ENCODE measurements at places on chromosomes 16 and 17. TPM values are rescaled to one million over a fixed set of nuclear protein-coding genes. Genes with fewer than 3 reads are reported as not detected.

Gene SLC47A1
- 2.2 TPM for total RNA-seq

Gene ADAD2
- 0.19 TPM for total RNA-seq

Gene PRR29
- total RNA-seq, result not detected

Gene B4GALNT2
- total RNA-seq, result not detected

Gene KRT27
- not detected for total RNA-seq

DNA sequence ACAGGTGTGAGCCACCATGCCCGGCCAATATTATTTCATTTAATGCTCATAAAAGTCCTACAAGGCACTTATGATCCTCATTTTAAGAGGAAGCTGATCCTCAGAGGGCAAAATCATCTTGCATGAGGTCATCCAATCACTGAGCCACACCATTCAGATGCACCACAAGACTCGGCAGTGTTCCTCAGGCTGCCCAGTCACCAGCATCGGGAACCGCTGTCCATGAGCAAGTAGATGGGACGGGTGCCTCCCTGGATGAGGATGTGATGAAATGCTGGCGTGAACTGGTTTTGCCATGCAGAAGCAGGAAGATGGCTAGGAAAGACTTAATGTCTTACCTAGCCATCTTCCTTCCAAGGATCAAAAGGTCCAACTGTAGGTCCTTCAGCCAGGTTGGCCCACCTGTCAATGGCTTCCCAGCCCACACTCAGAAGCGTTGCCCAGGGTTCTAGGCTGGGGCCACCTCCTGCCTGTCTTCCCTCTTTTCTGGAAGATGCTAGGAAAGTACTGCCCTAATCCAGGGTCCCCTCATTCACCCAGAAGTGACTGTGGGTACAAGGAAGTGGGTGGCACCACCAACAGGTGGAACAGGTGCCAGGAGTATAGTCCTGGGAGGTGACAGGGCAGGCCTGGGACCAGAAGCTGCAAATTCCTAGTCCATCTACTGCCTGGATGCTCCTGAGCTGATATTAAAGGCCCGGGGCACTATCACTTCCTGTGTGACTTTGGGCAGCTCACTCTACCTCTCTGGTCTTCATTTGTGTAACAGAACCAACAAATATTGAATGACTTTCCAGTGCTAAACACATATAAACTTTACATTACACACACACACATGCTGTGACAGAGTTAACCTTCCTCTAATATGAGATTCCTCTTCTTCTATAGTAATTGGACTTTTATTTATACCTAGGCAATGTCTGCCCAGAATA is 32.2 kb upstream of the CRYBA1 start:
- peak; percentile 61 for DNase-seq

DNA sequence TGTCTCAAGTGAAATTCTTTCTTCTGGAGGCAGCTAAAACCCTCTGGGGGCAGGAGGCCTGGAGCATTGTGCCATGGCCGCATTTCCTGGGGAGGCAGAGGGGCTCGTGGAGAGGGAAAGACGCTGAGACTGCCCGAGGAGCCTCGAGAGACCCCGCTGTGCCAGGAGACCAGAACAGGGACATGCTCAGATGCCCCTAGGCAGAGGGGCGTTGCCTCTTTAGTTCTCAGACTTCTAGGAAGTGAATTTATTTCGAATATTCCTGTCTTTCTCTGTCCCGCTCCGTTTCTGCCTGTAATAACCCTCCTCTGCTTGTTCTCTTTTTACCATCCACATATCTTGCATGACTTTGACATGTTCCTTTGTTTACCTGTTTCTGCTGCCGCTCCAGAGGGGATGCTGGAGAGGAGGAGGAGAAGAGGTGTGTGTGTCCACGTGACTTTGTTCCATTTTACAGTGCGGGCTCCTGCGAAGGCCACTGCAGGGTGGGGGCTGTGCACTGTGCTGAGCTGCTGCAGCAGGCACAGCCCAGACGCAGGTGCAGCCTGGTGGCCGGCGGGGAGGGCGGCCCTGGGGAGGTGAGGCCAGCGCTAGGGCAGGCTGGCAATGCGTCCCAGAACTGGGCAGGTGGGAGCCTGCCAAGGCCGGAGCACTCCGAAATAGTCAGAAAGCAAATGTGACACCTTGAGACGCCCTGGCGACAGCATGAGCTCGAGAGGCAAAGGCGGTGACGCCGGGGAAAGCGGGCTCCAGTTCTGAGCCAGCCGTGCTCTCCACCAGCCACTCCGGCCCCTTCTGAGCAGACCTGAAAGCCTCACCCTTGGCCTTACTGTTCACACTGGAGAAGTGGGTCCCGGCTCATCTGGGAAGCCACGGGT is 29.9 kb downstream of the CIBAR2 start:
- no peak for DNase-seq

- DNase-seq, result peak; percentile 66
Observed at GRCh38 chr17:80859002-80859941, 132.4 kb upstream of the CHMP6 start.

DNA sequence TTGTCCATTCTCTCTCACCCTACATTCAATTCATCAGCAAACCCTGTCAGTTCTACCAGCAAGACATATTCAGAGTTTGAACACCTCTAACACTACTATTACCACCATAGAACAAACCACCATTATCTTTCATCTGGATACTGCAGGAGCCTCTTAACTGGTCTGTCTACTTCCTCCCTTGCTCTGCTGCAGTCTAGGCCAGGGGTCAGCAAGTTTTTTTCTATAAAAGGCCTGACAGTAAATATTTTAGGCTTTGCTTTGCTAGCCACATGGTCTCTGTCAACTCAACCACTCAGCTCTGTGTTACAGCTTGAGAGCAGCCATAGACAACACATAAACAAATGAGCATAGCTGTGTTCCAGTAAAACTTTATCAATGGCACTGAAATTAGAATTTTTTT is 13.8 kb downstream of the KCTD19 start:
- DNase-seq, result no peak

DNA sequence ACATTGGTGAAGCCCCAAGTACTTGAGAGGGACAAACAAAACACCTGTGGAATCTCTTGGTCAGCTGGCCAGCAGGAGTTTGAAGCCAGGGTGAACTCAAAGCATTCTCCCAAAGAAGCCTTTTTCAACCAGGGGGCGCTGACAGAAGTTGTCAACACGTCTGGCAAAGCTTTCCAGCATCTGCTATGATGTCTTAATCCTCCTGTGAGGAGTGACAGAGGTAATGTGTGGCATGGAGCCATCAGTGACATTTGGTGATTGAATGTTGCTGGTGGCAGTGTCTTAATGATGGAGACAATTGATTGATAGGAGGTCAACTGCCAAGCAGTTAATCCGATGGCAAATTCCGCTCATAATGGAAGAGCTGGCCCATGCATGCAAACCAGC is 257.6 kb upstream of the HSBP1 start:
- no peak for DNase-seq

GRCh38 chr17:281365-281999 is 71.1 kb downstream of the RPH3AL start:
- no peak for DNase-seq

DNA sequence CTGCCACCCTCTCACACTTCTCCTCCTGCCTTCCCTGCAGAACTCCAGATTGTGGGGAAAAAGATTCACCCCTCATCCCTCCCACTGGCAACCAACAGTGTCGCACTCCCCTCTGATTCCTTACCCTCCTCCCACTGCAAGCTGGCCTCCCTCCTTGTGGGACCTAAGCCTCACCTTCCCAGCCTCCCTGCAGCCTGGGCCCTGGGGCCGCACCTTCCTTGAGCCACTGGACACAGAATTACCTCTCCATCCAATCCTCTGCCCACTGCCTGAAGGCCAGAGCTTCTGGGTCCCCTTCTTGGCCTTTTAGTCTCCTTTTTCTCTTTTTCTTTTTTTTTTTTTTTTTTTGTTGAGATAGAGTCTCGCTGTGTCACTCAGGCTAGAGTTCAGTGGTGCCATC is 33.9 kb downstream of the NGFR start:
- no peak for DNase-seq

DNA sequence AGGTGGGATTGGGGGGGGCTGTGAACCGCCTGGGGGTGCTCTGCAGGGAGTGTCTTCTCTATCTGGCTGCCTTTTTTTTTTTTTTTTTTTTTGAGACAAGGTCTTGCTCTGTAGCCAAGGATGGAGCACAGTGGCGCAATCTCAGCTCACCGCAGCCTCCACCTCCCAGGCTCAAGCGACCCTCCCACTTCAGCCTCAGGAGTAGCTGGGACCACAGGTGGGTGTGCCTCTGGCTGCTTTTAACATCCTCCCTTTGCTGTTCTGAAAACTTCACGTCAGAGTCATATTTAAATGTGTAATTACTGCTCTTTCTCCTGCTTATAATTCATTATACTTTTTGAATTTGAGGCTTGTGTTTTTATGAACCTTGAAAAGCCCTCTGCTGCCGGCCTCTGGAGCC is 78.4 kb downstream of the ZNF778 start:
- no peak for DNase-seq

GRCh38 chr17:56468840-56469239 is 124.7 kb upstream of the NOG start:
- DNase-seq, result no peak

- DNase-seq, result no peak
Observed at GRCh38 chr16:77807021-77807420, 18.7 kb downstream of the VAT1L start.

GRCh38 chr16:58638148-58639036 is 8.8 kb upstream of the CNOT1 start:
- no peak for DNase-seq

- no peak for DNase-seq
Observed at GRCh38 chr17:62824290-62825131, 16.4 kb upstream of the MARCHF10 start.

GRCh38 chr17:78497115-78497540 is 80.1 kb downstream of the DNAH17 start:
- DNase-seq, result peak; percentile 82

All from right atrium auricular region (tissue), 2 donors.